AML-193 (cell line): ENCODE measurements at places on chromosomes 4 and X.

DNA sequence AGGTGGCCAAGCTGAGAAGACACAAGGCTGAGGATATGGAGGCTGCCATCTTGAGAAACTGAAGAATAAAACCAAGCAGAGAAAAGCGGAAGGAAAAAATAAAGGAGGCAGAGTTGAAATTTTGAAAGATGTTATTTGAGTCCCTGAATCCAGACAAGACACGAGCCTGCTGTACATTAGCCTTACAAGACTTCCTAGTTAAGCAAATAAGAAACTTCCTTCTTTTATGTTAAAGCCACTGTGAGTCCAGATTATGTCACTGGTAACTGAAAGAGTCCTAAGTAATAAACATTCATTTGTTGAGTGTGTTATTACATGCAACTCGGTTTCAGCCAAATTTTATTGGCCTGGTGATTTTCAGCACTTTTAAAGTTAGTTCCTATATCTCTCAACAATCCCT, 30.4 kb downstream of the DRD5 start:
- DNase-seq, result peak; percentile 30

GRCh38 chrX:8546715-8547114, 82.1 kb downstream of the VCX3B start:
- DNase-seq, result no peak

DNA sequence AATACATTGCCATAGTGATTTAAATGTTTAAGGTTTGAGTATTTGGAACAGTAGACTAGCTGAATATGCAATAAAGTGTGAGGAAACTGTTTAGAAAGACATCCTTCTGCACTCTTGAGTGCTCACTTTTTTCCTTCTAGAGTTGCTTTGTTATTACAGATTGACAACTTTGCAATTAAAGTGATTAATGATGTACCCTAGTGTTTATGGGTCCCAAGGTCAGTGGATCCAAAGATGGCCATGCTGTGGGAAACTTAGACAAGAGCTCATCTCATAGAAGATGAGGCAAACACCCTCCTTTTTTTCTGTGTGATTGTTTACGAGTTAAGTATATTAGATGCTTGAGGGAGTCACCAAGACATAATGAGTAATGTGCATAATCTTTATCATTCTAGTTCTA, 118.8 kb downstream of the PDLIM5 start:
- DNase-seq, result no peak

DNA sequence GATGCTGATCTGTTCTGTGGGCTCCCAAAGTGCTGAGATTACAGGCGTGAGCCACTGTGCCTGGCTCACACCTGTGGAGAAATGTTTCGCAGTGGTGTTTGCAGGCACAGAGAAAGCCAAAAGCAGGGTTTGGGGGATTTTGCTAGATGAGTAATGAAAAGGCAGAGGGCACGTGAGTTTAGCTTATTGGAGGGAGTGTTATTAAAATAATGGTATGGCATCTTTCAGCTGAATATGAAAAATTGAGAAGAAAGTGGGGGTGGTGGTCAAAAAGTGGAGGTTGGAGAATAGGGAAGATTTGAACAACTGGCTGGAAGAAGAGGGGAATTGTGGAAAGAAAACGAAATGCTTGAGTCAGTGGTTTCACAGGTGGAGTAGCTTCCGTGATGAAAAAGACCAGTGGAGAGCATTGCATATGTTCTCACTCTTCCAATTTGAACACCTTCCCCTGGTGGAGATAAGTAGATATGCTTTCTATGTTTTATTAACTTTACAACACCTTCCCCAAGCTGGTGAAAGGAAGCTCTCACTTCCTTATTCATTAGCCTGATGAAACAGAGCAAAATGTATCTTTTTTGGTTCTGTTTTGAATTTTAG, 1.1 kb upstream of the CHST7 start:
- peak; percentile 41 for DNase-seq

DNA sequence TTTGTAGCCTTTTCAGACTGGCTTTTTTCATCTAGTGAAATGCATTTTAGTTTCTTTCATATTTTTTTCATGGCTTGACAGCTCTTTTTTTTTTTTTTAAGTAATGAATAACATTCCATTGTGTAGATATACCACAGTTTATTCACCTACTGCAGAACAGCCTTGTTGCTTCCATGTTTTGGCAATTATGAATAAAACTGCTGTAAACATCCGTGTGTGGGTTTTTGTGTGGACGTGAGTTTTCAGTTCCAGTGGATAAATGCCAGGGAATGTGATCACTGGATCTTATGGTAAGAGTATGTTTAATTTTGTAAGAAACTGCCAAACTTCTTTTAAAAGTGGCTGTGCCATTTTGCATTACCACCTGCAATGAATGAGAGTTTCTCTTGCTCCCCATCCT, 160.8 kb downstream of the SOWAHB start:
- no peak for DNase-seq

GRCh38 chr4:169372791-169373190, 102.0 kb upstream of the SH3RF1 start:
- DNase-seq, result no peak

DNA sequence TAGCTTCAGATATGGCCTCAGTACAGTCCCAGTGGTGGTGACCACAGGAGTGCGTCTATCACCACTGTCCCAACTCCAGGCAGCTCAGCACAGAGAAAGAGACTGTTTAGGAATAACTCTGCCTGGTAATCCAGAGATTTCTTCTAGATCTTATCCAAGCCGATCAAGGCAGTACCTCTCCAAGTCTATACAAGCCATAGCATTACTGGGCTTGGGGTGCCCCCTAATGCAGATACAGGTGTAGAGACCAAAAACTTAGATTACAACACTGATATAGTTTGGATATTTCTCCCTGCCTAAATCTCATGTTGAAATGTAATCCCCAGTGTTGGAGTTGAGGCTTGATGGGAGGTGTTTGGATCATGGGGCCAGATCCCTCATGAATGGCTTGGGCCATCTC, 100.9 kb downstream of the PTCHD1 start:
- no peak for DNase-seq

DNA sequence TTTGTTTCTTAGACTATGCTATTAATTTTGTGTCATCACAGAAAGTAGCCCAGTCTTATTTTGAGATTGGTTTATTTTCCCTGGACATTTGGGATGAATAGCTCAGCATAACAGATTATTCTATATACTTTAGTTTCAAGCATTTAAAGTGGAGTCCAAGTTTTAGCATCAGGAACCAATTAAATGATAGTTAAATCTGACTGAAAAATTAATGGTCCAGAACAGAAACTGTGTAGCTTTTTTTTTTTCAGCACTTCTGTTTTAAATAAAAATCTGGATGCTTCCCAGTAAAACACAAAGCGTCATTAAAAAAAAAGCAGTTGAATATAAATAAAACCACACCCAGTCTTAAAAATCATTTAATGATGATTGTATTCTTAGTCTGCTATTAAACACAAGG, 59.4 kb upstream of the PITX2 start:
- no peak for DNase-seq

DNA sequence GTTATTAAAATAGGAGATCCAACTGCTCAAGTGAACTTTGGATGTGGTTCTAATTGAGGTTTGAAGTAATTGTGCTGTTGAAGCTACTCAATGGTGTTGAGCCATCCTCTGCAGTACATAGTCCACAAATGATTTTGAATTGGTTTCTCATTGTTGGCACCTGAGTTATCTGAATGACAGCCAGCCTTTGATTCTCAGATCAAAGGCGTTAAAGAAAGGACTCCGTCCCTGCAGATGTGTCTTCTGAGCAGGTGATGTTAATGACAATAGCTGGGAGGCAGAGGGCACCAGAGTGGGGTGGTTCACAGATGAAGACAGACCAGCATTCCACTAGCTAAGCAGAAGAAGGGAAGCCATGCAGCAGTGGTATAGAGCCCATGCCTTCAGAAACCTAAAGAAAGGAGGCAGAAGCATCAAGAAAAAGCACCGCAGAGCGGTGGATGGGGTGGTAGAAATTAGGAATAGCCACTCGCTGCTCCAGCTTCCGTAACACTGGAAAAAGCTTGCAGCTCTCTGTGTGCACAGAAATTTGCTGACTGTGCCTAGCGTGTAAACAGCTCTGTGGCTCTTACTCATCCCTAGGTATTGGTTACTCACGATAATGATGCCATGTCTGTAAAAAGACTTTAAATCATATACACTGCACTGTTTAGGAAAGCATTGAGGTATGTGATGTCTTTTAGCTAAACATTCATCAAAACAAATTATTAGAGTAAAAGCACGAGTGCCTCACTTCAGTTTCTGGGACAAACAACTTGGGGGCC, 79.2 kb upstream of the CLCN4 start:
- no peak for DNase-seq

- no peak for DNase-seq
Observed at GRCh38 chr4:140052050-140052449, 101.9 kb downstream of the MAML3 start.

DNA sequence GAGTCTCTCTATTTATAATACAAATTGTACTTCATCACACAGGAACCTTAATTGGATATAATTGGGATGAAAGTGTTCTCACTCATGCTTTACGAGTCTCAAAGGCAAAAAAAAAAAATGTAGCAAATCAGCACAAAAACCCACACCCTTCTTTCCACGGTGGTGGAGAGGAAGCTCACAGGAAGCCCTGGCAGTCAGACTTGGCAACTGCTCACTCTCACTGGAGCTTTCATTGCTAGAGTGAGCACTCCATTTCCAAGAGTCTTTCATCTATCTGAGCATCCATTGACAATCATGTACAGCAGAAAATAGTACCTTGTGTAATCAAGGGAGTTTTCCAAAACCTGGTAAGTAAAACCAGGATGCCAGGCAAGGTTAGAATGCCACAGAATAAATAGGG, 2159.4 kb upstream of the AGA start:
- no peak for DNase-seq

GRCh38 chr4:37922328-37922727, 31.4 kb downstream of the TBC1D1 start:
- DNase-seq, result no peak

GRCh38 chr4:153679486-153679885, 4.6 kb upstream of the TLR2 start:
- DNase-seq, result no peak
